ENCODE measurements at places on chromosomes 3 and 15. TPM values are rescaled to one million over a fixed set of nuclear protein-coding genes. Genes with fewer than 3 reads are reported as not detected.

TMF1 gene
- total RNA-seq = 46.7 TPM

FSTL1 gene
- 672 TPM for total RNA-seq

MYEF2 gene
- 39.3 TPM for total RNA-seq

OTOL1 gene
- not detected for total RNA-seq

ANO10 gene
- total RNA-seq = 48.9 TPM

SKIL gene
- 131 TPM for total RNA-seq

IL12A gene
- 0.65 TPM for total RNA-seq

ROBO2 gene
- total RNA-seq = not detected

GRK7 gene
- total RNA-seq = not detected

THRB gene
- 0.93 TPM for total RNA-seq

LMOD3 gene
- total RNA-seq = not detected

FYTTD1 gene
- total RNA-seq = 62.2 TPM

UBXN7 gene
- total RNA-seq = 28.1 TPM

SGO1 gene
- 26.0 TPM for total RNA-seq

ALG1L2 gene
- total RNA-seq = 0.27 TPM

TTLL13 gene
- not detected for total RNA-seq

TMEM212 gene
- total RNA-seq = not detected

CKMT1A gene
- not detected for total RNA-seq

CLRN1 gene
- total RNA-seq = not detected

SMCO1 gene
- total RNA-seq = not detected

OSBPL10 gene
- 54.9 TPM for total RNA-seq

CTXN2 gene
- total RNA-seq = not detected

FBXO40 gene
- not detected for total RNA-seq

ACKR2 gene
- not detected for total RNA-seq

Data from thoracic aorta endothelial cell (primary cell).